ENCODE measurements at places on chromosomes 2 and 18. TPM values are rescaled to one million over a fixed set of nuclear protein-coding genes. Genes with fewer than 3 reads are reported as not detected.
A peak's percentile ranks its signal among the peaks of the same experiment; 100 is the strongest.

Gene TBR1
- total RNA-seq: 0.09 TPM

GRCh38 chr18:41939326-41939725 lies 15.7 kb upstream of the PIK3C3 start:
- DNase-seq: no peak
- no peaks in the 10 kb centered on the region for H3K4me1 ChIP-seq
- H3K4me3 ChIP-seq: no peak overlapping the region
- no peaks in the 10 kb centered on the region for H3K27me3 ChIP-seq
- H3K27ac ChIP-seq: no peak overlapping the region
- H3K36me3 ChIP-seq: no peaks in the 10 kb centered on the region

GRCh38 chr2:23649303-23649702 lies 264.3 kb downstream of the KLHL29 start:
- H3K27ac ChIP-seq: no peak overlapping the region
- no peak overlapping the region for H3K4me3 ChIP-seq
- no peaks in the 10 kb centered on the region for H3K36me3 ChIP-seq
- peak; percentile 56 for DNase-seq
- H3K4me1 ChIP-seq: peaks cover 21% of the 10 kb centered on the region
- H3K27me3 ChIP-seq: no peaks in the 10 kb centered on the region

DNA sequence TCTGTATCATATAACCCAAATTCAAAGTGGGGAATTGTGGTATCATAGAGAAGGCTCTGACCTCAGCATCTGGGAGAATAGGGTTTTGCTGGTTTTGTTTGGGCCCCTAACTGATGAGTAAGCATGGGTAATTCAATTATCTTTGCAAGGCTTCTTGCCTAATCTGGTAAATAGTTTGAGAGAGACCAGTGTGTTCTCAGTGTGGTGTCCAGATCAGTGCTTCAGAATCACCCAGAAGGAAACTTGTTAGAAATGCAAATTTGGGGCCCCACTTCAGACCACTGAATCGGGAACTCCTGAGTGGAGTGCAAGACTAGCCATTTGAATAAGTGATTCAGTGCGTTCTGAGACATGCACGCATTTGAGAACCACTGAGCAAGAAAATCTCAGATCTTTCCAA lies 282.7 kb downstream of the EPHA4 start:
- no peaks in the 10 kb centered on the region for H3K36me3 ChIP-seq
- DNase-seq: peak; percentile 59

- H3K27ac ChIP-seq: no peak overlapping the region
- H3K4me3 ChIP-seq: no peak overlapping the region
- no peaks in the 10 kb centered on the region for H3K27me3 ChIP-seq
- H3K4me1 ChIP-seq: peaks cover 14% of the 10 kb centered on the region
- no peak for DNase-seq
Observed at GRCh38 chr2:173434762-173435569, 80.3 kb downstream of the CDCA7 start.

Gene TMBIM1
- total RNA-seq: 11.1 TPM

Gene PTPRN
- 4.2 TPM for total RNA-seq

Gene FAM110C
- total RNA-seq: 0.50 TPM

Gene DYNAP
- total RNA-seq: not detected

Gene KIAA2012
- not detected for total RNA-seq

Gene LONRF2
- total RNA-seq: 0.37 TPM

DNA sequence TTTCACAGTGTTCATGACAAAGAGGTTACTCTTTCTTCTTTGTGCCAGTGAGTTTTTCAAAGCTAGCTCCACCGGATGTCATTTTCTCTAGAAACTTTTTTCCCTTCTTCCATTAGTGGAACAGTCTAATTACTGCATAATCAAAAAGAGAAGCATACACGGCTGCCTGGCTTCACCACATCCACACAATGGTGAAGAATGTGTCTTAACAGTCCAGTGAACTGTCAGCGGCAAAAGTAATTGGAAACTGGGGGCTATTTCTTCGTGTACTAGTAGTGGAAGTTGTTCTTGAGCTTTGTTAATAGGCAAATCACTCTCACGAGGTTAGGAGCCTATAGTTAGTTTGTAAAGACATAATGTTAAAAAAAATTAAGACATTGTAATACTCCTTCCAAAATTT lies 32.9 kb upstream of the PIK3C3 start:
- no peak overlapping the region for H3K27ac ChIP-seq
- H3K27me3 ChIP-seq: no peaks in the 10 kb centered on the region
- H3K4me3 ChIP-seq: no peak overlapping the region
- H3K36me3 ChIP-seq: no peaks in the 10 kb centered on the region

Gene KLHL41
- total RNA-seq: 0.31 TPM

DNA sequence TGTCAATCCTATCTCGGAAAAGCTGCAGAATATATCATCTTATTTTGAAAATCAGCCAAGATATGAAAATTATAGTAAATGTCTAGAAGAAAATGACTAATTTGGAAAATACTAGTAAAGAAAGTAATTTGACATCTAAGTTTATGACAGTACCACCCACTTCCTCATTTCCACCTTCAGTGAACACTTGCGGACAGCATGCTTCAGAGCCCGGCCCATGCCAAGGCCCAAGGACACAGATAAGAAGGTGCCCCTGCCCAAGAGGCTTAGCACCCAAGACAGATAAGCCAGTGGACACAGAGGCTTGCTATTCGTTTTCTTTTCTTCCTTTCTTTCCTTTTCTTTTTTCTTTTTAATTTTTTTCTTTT lies 4.8 kb upstream of the KCNG2 start:
- H3K27me3 ChIP-seq: peaks cover 86% of the 10 kb centered on the region
- no peak for DNase-seq
- H3K36me3 ChIP-seq: no peaks in the 10 kb centered on the region

Gene GKN1
- total RNA-seq: not detected

- no peak overlapping the region for H3K27ac ChIP-seq
- no peak for DNase-seq
- no peak overlapping the region for H3K4me3 ChIP-seq
- H3K4me1 ChIP-seq: peaks cover 18% of the 10 kb centered on the region
Observed at GRCh38 chr2:285531-285930, 2.4 kb downstream of the ALKAL2 start.

DNA sequence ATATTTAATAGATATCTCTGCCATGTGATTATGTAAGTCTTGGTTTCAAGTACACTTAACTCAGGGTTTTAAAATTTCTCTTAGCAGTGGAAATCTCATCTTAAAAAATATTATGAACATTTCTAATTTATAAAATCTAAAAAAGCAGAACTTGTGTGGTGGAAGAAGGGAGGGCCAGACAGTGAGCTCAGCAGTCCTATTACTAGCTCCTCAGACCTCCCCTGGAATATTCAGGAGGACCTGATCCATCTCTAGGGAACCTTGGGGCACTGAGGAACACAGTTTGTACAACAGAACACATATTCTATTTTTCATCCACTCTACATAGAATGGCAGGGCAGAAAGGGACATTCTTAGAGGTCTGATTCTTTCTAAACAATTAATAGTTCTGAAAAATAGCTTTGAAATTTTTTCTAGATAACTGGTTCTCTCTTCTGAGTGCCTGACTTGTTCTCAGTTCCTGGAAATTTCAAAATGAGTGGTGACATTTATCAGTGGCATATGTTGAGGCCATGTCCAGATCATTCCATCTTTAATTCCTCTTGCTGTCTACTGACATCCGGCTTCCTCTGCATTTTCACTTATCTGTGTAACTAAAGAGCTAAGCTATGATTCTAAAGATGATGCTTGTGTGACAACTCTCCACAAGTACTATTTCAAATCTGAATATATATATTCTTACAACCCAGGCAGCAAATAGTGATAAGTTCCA lies 8.2 kb upstream of the MAP4K4 start:
- no peak for DNase-seq
- H3K36me3 ChIP-seq: no peaks in the 10 kb centered on the region
- H3K4me3 ChIP-seq: no peak overlapping the region
- no peaks in the 10 kb centered on the region for H3K4me1 ChIP-seq
- no peak overlapping the region for H3K27ac ChIP-seq

DNA sequence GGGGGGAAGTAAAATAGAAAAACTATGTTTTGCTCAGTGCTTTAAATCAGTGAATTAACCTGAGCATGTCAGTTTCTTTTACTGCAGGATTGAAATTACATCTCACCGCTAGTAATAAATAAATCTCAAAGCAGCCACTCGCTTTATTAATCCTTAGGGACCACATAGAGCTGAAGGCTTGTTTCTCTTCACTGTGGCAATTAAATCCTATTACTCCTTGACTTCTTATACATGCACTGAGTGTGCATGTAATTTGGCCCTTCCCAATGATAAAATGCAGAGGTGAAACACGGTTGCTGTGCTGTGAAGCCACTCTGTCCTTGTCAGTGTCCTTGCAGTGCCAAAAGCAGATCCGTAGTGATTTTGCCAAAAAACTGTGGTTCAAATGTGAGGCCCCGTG lies 77.1 kb upstream of the RBM44 start:
- no peaks in the 10 kb centered on the region for H3K27me3 ChIP-seq
- no peak overlapping the region for H3K4me3 ChIP-seq
- no peak overlapping the region for H3K27ac ChIP-seq
- peaks cover 17% of the 10 kb centered on the region for H3K4me1 ChIP-seq
- no peaks in the 10 kb centered on the region for H3K36me3 ChIP-seq
- no peak for DNase-seq

Gene REG3A
- total RNA-seq: not detected

GRCh38 chr2:3223080-3223923 lies 154.3 kb downstream of the EIPR1 start:
- no peak overlapping the region for H3K27ac ChIP-seq
- no peaks in the 10 kb centered on the region for H3K27me3 ChIP-seq
- DNase-seq: no peak
- no peak overlapping the region for H3K4me3 ChIP-seq

DNA sequence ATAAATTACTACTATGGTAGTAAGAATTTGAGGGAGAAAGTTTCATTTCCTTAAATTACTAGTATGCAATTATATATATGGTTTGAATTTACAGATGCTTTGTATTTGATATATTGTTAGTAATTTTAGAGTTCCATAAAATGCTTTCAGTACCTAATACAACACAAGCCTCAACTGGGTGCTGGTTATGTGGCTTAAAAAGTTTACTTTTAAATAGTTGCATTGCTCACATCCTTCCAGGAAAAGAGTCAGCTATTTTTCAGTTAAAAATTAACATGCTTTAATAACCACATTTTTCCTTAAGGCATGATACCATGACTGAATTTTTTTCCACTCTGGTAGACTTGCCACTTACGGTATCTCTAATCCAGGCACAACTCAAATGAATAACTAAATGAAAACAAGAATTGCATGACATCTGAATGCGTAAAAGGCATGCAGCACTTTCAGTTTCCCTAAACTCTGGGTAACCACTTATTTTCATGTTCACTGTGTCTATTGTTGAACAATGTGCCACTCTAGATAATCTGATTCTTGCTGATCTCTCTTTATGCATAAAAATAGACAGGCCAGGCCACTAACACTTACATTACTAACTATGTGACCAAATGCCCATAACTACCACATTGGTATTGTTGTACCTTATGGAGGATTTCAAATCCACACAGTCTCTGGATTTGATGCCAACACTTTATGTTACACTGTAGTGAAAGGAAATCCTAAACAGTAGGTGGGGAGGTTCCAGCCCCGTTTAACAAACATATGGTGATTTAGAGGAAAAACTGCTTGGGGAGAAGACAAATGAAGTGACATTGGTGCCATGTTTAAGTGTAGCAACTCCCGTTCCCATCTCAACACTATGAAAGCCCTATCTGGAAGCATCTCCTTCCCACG lies 35.5 kb upstream of the SLC35F5 start:
- H3K4me1 ChIP-seq: no peaks in the 10 kb centered on the region
- no peaks in the 10 kb centered on the region for H3K27me3 ChIP-seq
- no peak overlapping the region for H3K27ac ChIP-seq
- DNase-seq: no peak
- H3K36me3 ChIP-seq: no peaks in the 10 kb centered on the region

DNA sequence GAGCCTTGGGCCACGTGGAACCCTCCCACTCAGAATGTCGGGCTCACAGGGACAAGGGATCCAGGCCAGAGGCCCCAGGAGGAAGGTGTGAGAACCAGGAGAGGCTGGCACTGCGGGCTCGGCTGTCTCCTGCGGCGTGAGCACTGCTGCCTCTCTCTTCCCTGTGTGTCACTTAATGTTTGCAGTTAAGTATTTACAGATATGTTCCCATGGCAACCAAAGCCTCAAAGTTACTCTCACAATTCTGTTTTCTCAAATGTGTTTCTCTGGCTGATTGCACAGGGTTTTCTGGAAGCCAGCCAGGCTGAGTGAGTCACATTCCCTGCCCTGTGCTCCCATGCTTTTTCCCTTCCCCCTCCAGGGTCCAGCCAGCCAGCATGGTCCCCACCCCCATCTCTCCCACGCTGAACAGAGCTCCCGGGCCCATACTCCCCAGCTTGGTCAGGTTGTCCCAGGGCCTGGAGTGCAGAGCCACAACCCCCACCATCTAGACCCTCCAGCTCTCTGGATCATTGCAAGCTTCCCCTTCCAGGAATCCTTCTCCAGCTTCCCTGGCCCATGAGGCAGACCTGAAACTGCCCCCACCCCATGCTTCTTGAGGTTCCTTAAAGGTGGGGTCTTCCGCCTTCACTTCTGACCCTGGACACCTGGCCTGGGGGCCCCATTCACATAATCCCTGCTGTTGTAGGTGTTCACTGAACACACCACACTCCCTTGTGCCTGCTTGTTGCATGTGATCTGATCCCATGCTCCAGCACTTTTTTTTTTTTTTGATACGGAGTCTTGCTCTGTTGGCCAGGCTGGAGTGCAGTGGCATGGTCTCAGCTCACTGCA lies 265.9 kb downstream of the CELF4 start:
- H3K27ac ChIP-seq: no peak overlapping the region
- H3K36me3 ChIP-seq: no peaks in the 10 kb centered on the region
- H3K4me1 ChIP-seq: peaks cover 18% of the 10 kb centered on the region

GRCh38 chr2:223180463-223180862 lies 128.5 kb downstream of the KCNE4 start:
- no peak for DNase-seq
- H3K27me3 ChIP-seq: no peaks in the 10 kb centered on the region
- no peaks in the 10 kb centered on the region for H3K36me3 ChIP-seq

- H3K36me3 ChIP-seq: no peaks in the 10 kb centered on the region
- peaks cover 21% of the 10 kb centered on the region for H3K4me1 ChIP-seq
- H3K27me3 ChIP-seq: no peaks in the 10 kb centered on the region
- no peak overlapping the region for H3K27ac ChIP-seq
- no peak overlapping the region for H3K4me3 ChIP-seq
- no peak for DNase-seq
Observed at GRCh38 chr2:101895039-101895438, 96.7 kb upstream of the IL1R2 start.

GRCh38 chr2:1848599-1848995 lies 104.3 kb upstream of the PXDN start:
- no peak for DNase-seq
- peaks cover 8% of the 10 kb centered on the region for H3K4me1 ChIP-seq
- H3K27me3 ChIP-seq: peaks cover 35% of the 10 kb centered on the region
- no peak overlapping the region for H3K27ac ChIP-seq

- DNase-seq: no peak
- H3K4me1 ChIP-seq: no peaks in the 10 kb centered on the region
Observed at GRCh38 chr18:11336241-11336640, 186.9 kb upstream of the PIEZO2 start.

GRCh38 chr2:46114996-46115395 lies 182.2 kb upstream of the EPAS1 start:
- H3K4me3 ChIP-seq: no peak overlapping the region
- DNase-seq: no peak
- no peaks in the 10 kb centered on the region for H3K36me3 ChIP-seq
- no peak overlapping the region for H3K27ac ChIP-seq
- no peaks in the 10 kb centered on the region for H3K27me3 ChIP-seq

Measured in neural progenitor cell (in vitro differentiated cells).